Stimulated activated CD4-positive, alpha-beta T cell treated with anti-CD3 and anti-CD28 coated beads, Interleukin-1b, Interleukin-23, amount 100 ng/mL, for 4 hours (primary cell): ENCODE measurements at places on chromosomes 3 and 15.

DNA sequence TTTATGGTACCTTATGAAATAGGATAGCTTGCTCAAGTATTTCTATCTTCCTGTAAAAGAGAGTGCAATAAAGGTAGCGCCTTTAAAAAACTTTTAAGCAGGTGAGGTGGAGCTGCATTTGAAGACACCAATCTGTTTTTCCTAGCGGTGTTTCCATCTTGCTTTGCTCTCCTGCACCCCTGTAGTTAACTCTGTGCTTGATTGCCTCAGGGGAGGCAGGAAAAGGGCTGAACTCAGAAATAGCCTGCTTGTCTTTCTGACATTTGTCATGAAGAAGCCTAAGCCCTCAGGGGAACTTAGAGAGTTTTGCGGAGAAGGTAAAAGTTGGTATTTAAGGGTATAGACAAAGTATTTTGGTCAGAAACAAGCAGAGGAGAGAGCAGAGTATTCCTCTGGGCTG lies 63.0 kb upstream of the TPRG1 start:
- DNase-seq, result no peak

GRCh38 chr3:168443965-168444364 lies 348.2 kb upstream of the GOLIM4 start:
- DNase-seq, result no peak

DNA sequence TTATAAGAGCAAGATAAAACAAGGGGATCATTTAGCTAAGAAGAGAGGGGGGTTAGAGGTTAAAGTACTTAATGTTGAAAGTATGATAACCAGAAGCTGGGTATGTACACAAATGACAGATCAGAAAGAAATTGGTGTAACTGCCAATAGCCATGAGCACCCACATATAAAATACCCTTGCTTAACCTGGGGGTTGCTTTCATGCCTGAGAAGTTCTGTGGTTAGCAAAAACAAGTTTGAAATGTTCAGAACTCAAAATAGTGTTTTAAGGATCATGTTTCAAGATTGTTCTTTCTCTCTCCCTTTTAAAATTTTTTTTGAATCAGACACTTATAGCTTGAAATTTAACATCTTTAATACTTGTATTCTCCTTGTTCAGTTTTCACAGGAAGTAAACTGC lies 321.4 kb upstream of the GBE1 start:
- DNase-seq, result no peak

GRCh38 chr3:112425858-112426750 lies 73.2 kb downstream of the BTLA start:
- no peak for DNase-seq

DNA sequence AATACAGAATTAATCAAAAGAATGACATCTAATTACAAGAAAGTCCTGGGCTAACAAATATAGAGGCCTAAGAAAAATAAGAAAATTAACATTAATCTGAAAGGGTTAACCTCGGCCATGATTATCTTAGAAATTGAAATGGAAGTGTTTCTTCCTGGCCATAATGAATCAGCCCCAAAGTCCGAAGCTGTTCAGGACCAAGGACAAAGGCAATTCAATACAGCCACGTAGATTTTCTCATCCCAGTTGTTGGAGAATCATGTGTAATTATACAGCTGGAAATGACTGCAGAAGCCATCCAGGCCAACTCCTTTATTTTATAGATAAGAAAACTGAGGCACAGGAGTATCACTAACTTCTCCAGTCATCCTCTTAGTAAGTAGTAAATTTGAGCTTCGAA lies 38.0 kb upstream of the GBE1 start:
- DNase-seq, result no peak

GRCh38 chr15:59622289-59622688 lies 10.7 kb downstream of the GCNT3 start:
- no peak for DNase-seq

DNA sequence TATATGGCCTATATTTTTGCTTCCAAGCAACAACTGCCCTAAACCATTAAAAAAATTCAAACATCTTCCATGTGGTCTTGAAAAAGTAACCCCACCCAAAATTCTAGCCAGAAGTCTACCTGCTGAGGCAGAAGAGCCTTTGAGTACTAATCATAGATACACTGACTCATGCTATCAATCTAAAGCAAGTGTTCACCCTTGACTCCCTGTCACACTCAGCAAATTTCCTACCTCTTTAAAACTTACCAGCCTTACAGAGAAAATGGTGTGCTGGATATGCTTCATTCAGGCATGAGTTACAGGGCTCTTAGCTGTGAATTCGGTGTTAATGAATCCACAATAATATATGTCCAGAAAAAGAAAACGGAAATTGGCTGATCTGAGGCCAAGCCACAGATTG lies 373.8 kb downstream of the MAGI1 start:
- DNase-seq, result no peak

DNA sequence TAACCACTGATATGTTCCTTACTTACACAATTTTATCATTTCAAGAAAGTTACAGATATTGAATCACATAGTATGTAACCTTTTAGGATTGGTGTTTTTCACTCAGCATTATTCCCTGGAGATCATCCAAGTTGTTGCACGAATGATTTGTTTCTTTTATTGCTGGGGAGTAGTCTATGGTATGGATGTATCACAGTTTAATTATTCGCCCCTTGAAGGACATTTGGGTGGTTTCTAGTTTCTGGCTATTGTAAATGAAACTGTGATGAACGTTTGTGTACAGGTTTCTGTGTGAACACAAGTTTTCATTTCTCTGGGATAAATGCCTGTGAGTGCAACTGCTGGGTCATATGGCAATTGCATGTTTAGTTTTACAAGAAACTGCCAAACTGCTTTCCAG lies 68.8 kb downstream of the NMNAT3 start:
- no peak for DNase-seq

GRCh38 chr3:124780356-124780755 lies 50.1 kb downstream of the UMPS start:
- no peak for DNase-seq

DNA sequence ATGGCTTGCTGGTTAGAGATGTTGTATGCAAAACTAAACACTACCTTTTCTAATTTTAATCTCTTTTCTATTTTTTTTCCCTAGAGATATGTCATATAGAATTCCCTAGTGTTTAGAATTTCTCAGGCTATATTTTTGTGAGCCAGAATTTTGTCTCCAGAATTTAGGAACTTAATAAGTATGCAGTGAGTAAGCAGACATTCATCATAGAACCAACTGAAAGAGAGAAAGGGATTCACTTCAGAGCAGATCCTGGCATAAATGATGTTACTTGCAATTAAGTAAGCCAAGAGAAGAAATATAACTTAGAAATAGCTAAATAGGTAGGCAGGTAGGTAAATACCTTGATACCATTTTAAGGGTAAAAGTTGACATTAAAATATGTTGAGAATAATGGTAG lies 288.9 kb downstream of the ZNF385D start:
- no peak for DNase-seq

DNA sequence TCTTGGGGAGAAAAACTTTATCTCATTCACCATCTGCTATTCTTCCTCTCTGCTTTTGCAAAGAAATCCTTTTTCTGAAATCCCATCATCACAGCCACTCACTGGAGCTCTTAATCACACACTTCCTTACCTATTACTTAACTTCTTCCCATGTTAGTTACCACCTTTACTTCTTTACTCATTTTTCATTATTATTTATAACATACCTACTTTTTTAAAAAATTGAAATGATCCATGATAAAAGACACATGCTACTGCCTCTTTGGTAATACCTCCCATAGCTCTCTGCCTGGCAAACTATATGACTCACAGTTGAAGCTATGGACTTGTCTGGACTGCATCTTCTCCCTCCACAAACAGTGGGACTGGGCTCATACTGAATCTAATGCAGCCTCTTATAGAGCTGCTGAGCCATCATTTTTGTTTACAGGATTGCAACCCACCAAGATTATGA lies 150.3 kb downstream of the TNIK start:
- DNase-seq, result no peak

DNA sequence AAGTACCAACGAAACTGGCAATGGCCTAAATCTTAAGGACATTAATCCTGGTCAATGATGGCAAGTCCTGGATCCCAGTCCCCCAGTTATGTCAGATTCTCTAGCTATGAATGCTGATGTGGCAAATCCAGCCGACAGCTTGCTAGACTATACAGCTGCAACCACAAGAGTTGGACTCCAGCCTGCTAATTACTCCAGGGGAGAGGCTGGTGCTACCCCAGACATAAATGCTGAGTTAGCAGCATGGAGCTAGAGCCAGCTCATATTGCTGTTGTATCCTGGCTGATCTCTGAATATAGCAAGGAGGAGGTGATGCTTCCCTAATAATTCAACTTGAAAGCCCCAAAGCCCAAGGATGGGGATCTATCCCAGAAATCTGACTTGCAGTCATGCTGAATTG lies 207.1 kb downstream of the LRRN1 start:
- no peak for DNase-seq

DNA sequence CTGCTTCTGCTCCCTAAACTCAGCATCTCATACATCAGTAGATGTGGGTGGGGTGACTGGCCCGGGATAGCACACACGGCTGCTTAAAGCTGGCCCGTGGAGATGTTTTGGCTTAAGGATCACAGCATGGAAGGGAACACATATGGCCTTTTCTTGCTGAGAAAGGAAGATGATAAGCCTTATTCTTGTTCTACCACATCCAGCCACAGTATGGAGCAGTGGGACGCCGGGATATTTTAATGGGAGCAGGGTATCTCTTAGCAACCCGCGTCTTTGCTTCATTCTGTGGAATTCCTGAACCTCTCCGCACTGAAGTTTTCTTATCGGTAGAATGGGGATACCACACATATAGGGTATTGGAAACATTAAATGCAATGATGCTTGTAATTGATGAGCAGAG lies 94.1 kb upstream of the PROK2 start:
- no peak for DNase-seq

DNA sequence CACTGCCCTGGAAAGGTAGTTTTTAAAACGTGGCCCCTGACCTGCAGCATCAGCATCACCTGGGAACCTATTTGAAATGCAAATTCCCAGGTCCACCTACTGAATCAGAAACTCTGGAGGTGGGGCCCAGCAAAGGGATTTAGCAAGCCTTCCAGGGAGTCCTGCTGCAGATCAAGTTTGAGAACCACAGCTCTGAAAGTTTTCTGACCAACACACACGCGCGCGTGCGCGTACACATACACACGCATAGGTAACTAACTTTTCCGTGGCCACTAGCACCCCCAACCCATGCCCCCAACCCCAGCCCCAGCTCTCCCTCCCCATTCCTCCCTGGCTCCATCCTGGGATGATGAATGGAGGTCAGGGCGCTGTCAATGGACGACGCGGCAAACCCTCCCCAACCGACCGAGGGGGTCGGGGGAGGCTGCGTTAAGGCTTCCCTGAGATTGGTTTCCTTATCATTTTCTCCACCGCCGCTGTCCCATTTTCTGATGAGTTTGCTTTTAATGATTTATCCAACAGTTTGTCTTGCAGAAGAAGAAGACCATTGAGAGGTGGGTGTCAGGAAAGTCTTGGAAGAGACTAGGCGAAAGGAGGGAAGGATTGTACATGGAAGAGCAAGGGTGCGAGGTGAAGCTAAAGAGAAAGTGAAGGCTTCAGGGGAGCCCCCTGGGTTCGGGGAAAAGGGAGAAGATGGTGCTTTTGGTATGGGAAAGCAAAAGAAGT lies 590 bp upstream of the BOC start:
- DNase-seq, result no peak
